ENCODE measurements at places on chromosomes 11 and 22.
A peak's percentile ranks its signal among the peaks of the same experiment; 100 is the strongest.

GRCh38 chr11:100957499-100957898, 172.1 kb downstream of the PGR start:
- no peak for DNase-seq

DNA sequence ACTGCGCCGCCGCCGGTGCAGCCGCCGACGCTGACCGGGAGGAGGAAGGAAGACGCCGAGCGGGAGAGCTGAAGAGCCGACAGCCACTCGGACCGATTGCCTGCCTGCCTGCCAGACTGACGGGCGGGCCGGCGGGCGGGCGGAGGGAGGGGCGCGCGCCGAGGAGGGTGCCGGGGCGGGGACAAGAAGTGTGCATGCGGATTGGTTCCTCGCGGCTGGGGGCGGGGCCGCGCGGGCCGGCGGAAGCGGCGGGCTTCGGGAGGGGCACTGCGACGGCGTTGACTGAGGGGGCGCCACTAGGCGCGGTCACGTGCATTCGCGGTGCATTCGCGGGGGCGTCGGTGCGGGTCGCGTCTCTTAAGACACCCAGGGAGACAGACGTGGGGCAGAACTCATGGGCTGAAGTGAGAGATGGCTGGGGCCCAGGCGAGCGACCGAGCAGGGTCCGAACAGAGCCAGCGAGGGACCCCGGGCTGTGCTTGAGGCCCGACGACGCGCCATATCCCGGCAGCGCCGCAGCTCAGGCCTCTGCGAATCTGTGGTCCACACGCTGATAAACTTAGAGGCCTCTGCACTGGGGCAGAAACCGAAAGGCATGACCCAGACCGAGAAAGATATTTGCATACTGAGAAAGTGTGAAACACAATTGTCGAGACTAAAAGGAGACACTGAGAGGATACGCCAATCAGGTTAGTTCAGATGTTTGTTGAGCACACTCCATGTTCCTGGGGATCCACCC, at the start of gene MAPK1:
Gene MAPK1, minus strand, starts transcription at position 118 of the 739 bp plus-strand sequence. CDS start 205 bp downstream, outside the sequence.
- peak; percentile 91 for DNase-seq

DNA sequence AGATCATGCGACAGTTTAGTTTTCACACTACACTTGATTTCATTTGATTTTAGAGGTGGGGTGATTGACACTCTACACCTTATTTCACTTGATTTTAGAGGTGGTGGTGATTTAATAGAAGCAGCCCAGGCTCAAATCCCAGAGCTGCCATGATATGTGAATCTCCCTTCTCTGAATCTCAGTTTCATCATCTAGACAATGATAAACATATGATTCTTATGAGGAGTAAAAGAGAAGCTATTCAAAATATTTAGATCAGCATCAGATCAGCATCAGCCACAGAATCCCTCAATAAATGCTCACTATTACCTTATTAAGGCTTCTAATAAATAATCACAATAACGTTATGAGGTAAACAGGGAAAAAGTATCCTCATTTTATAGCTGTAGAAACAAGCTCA, 98.8 kb downstream of the MSANTD4 start:
- DNase-seq: no peak

GRCh38 chr11:68044145-68044813, 5.5 kb downstream of the TCIRG1 start:
- no peak for DNase-seq

DNA sequence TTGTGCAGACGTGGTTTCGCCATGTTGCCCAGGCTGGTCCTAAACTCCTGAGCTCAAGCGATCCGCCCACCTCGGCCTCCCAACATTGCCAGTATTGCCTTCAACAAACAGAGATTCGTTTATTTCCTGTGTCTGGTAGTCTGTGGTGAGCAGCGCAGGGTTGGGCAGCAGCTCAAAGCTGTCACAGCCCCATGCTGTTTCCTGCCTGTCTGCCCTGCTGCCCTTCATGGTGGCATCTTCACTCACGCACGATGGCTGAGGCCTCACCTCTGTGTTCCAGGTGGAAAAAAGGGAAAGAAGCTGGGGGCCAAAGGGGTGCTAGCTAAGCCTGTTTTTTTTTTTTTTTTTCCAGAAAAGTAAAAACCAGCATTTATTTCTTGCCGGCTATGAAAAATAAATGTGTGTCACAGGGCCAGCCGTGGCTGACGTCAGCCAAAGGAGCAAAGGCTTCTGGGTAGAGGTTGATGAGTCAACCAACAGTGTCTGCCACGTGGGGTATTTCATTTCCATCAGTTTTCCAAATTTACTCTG, 28.8 kb downstream of the TBC1D22A start:
- DNase-seq: peak; percentile 52

DNA sequence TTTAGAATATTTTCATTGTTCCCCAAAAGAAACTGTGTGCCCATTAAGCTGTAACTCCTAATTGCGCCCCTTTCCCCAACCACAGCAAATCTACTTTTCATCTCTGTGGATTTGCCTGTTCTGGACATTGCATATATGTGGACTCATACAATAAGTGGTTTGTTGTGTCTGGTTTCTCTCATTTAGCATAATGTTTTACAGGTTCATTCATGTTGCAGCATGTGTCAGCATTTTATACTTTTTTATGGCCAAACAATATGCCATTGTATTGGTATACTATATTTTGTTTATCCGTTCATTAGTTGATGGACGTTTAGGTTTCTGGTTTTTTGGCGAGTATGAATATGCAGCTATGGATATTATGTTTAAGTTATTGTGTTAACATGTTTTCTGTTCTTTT, 23.8 kb downstream of the NUCB2 start:
- no peak for DNase-seq

- peak; percentile 98 for DNase-seq
Observed at GRCh38 chr11:355581-356458, 13.5 kb upstream of the B4GALNT4 start.

DNA sequence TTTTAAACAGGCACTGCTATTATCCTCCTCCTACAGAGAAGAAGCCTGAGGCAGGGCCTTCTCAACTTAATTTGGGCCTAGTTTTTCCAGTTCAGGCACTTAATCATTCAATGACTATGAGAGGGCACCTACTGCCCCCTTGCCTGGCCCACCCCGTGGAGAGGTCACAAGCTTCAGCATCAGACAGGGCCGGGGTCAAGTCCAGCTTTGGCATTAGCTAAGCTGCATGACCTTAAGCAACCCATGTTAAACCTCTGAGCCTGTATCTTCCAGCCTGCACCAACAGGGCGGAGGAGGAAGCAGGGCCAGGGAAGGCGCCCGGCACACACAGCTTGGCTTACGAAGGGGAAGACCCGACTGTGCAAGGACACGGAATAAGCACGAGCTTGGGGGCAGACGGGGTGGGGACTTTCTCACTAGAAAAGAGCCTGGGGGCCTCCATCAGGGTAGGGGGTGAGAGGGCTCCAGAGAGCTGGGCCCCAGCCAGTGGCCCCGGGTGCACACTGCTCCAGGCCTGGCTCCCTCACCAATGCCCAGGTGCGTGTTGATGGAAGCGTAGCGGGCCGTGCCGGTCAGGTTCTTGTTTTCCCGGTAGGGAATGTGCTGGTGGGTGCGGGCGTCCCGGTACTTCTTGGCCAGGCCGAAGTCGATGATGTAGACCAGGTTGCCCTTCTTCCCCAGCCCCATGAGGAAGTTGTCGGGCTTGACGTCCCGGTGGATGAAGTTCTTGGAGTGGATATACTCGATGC, 16.9 kb downstream of the CSNK1E start:
- no peak for DNase-seq

- DNase-seq: no peak
Observed at GRCh38 chr11:70176940-70177689, 26.0 kb upstream of the FADD start.

GRCh38 chr22:37973271-37974170, 10.8 kb downstream of the SOX10 start:
- no peak for DNase-seq

- DNase-seq: peak; percentile 90
Observed at GRCh38 chr11:8826139-8826786, 84.7 kb upstream of the AKIP1 start.

DNA sequence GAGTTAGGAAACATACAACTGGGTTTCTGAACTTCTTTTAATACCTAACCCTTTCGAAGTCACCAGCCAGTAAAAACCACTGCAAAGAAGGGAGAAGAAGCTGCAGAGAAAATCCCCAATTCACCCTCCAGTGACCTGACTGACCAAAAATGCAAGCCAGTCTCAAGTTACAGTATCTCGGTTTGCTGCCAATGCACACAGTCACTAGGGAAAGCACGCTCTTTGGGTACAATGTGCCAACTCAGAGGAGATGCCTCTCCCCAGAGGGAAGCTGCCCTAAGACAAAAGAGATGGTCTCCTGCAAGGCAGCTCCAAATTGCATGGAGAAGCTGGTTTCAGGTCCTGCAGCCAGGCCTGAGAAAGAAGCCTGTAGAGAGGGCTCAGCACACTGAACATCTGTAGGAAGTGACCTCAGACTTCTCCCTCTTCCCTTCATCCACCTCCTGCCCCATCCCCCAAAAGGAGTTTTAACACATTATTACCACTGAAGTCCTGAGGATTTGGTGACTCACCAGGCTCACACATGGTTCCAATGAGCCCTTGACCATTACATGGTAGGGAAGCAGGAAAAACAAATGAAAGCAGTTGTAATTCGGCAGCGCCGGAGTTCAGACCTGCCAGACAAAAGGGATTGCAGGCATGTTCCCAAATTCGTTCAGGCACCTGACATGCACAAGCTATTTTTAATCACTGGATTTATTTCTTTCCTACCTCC, 90.1 kb downstream of the ETS1 start:
- peak; percentile 98 for DNase-seq

DNA sequence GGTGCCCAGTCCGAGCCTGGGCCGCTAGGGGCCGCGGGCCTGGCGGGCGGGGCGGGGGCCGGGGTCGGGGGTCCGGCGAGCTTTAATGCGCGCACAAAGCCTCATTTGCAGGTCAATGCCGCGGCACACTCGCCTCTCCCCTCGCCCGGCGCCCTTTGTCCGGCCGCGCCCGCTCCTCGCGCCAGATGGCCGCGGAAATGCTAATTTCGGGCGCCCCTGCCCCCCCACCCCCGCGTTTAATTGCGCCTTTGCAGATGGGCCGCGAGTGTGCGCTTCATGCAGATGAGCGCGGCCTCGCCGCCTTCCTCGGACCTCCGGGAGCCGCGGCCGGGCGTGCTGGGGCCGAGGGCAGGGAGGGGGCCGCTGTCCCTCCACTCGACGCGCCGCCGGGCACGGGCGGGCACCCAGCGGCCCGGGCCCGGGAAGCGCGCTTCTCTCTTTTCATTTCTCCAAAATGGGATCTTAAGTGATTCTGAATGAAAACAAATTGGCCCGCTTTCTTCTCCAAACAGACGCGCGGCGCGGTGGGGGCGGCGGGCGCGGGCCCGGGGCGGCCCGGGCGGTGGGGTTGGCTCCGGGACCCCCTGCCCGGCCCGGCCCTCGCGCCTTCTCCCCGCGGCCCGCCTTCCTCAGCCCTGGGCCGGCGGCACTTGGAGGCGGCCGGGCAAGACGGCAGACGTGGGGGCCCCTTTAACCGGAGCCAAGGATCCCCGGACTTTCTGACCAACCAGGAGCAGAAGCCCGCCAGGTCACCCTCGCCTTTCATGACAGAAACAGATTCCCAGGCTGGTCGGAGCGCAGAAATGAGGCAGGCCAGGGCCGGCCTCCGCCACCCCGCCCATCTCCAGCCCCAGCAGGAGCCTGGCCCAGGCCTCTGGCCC, 22.9 kb downstream of the CDKN1C start:
- DNase-seq: no peak

- no peak for DNase-seq
Observed at GRCh38 chr11:64741375-64742086, 2.4 kb downstream of the RASGRP2 start.

- no peak for DNase-seq
Observed at GRCh38 chr11:33875621-33876294, 16.1 kb downstream of the LMO2 start.

- no peak for DNase-seq
Observed at GRCh38 chr11:48101044-48101733, 115.4 kb upstream of the OR4B1 start.

GRCh38 chr11:133842730-133843129, 2.6 kb downstream of the SPATA19 start:
- DNase-seq: no peak

DNA sequence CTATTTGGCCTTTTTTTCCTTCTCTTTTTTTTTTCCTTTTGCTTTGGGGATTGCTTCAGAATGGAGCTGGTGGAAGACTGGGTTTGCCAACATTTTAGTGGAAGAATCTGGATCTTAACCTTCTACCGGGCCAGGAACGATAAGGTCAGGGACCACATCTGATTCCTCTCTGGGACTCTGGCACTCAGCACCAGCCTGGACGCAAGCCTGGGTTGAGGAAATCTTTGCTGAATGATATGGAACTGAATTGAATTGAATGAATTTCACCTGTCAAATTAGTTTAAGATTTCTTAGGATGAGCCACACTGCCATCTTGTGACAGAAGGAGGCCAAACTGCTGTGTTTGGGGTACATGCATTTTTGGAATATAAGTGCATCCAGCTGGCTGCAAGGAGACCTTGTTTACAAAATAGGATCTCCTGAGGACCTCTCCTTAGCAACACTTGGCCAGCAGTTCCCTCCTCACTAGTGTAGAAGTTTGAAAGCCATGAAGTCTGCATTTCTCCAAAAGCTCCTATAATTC, 30.4 kb downstream of the TPBGL start:
- no peak for DNase-seq

- DNase-seq: peak; percentile 53
Observed at GRCh38 chr22:42294034-42294985, 23.9 kb upstream of the TCF20 start.

DNA sequence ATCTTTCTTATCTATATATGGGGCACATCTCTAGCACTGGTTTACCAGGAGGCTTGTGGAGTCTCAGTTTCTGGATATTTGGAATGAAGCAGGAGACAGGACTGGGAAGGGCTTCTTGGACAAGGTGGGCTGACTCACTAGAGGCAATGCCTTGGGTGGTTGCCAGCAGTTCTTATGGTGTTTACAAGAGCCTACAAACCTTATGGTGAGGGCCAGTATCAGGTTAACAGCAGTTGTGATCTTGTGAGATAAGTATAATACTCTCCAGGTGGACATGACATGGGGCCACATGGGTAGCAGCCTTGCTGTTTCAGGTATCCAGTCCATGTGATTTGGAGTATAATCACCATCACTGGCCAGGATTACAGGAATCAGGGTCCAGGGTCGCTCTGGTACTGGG, 10.2 kb downstream of the FUT4 start:
- peak; percentile 36 for DNase-seq

GRCh38 chr11:13769188-13769587, 100.7 kb downstream of the FAR1 start:
- no peak for DNase-seq

DNA sequence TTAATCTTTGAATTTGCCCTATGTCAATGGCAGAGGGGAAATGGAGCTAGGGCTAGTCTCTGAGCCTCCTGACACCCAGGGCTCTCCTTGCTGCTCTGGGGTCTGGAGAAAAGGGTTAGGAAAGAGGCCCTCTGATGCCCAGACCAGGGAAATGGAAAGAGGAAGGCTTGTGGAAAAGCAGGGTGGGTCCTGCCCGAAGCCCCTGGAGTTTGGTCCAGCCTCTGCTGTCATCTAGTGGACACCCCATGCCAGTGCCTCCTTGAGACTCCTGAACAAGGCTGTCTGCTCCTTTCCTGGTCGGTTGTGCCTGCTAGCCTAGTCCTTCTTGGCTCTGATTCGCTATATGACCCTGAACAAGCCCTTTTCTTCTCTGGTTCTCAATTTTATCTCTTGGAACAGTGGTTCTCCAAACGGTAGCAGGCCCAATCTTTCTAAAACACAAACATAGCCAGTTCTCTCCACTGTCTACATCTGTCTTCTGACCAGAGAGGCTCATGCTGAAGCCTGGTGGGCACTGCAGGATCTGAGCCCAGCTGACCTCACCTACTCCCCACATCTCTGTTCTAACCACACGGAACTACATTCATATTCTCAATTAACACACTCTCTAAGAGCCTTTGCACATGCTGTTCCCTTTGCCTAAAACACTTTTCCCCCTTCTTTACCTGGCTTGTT, 8.8 kb upstream of the PLA2G3 start:
- peak; percentile 82 for DNase-seq

- no peak for DNase-seq
Observed at GRCh38 chr22:26450453-26451185, 21.6 kb downstream of the ASPHD2 start.

All from fibroblast of skin of scalp (primary cell).